ENCODE measurements at places on chromosomes 5 and 9. TPM values are rescaled to one million over a fixed set of nuclear protein-coding genes. Genes with fewer than 3 reads are reported as not detected.

The DDX4 gene
- total RNA-seq, result not detected

The RXRA gene
- 11.4 TPM for total RNA-seq

The ANKRD34B gene
- total RNA-seq, result not detected

The WDR38 gene
- not detected for total RNA-seq

The RACK1 gene
- total RNA-seq, result 2,594 TPM

The DOCK2 gene
- total RNA-seq, result 149 TPM

The HRH2 gene
- 41.2 TPM for total RNA-seq

The NHP2 gene
- 349 TPM for total RNA-seq

The MEGF9 gene
- total RNA-seq, result 3.9 TPM

DNA sequence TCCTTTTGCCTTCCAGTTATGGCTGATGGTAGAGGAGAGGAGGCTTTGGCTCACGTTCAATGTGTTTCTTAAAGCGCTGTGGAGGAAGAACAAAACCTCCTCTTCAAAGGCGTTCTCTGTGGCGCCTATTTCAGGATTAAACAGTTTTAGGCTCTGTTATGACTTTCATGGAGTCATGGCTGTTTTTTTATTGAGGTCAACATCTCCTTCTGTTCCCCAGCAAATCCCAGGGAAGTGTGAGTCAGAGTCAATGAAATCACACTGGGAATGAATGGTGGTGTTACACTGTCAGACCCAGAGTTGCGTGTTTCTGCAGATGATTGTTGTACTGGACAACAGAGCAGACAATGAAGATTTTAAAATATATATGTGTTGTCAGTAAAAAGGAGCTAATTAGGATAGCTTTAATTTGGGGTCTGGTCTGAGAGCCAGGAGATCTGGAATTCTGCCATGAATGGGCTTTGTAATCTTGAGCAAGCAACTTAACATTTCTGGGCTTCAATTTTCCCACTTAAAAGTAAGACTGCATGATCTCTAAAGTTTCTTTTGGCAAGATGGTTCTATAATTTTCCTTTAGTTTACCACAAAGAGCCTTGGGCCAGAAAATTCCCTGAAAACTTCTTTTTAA, 240.7 kb downstream of the CSNK1G3 start:
- no peaks in the 10 kb centered on the region for H3K36me3 ChIP-seq
- no peak for DNase-seq
- no peaks in the 10 kb centered on the region for H3K27me3 ChIP-seq
- H3K27ac ChIP-seq, result no peak overlapping the region
- no peak overlapping the region for H3K4me3 ChIP-seq

GRCh38 chr9:7243838-7244237, 486.1 kb downstream of the KDM4C start:
- H3K4me1 ChIP-seq, result peaks cover 2% of the 10 kb centered on the region
- peaks cover 5% of the 10 kb centered on the region for H3K27me3 ChIP-seq
- H3K4me3 ChIP-seq, result no peak overlapping the region
- H3K27ac ChIP-seq, result no peak overlapping the region

DNA sequence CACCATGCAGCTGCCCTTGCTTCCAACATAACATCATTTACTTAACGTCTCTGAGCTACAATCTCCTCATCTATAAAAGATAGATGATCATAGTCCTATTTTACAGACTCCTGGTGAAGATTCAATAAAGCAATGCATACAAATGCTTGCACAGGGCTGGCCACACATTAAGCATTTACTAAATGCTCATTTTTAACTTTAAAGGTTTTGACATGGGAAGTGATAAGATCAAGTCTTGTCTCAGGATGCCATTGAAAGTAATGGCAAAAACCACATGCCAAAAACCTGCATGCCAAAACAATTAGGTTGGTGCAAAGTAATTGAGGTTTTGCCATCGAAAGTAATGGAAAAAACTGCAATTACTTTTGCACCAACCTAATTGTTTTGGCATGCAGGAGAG, 181.2 kb upstream of the ADRA1B start:
- H3K4me1 ChIP-seq, result peaks cover 4% of the 10 kb centered on the region
- H3K27ac ChIP-seq, result no peak overlapping the region
- no peak overlapping the region for H3K4me3 ChIP-seq
- no peak for DNase-seq

GRCh38 chr5:138495351-138495750, 30.1 kb downstream of the EGR1 start:
- no peak for DNase-seq
- H3K27me3 ChIP-seq, result peaks cover 13% of the 10 kb centered on the region
- no peak overlapping the region for H3K27ac ChIP-seq
- peaks cover 17% of the 10 kb centered on the region for H3K4me1 ChIP-seq
- no peak overlapping the region for H3K4me3 ChIP-seq
- no peaks in the 10 kb centered on the region for H3K36me3 ChIP-seq

DNA sequence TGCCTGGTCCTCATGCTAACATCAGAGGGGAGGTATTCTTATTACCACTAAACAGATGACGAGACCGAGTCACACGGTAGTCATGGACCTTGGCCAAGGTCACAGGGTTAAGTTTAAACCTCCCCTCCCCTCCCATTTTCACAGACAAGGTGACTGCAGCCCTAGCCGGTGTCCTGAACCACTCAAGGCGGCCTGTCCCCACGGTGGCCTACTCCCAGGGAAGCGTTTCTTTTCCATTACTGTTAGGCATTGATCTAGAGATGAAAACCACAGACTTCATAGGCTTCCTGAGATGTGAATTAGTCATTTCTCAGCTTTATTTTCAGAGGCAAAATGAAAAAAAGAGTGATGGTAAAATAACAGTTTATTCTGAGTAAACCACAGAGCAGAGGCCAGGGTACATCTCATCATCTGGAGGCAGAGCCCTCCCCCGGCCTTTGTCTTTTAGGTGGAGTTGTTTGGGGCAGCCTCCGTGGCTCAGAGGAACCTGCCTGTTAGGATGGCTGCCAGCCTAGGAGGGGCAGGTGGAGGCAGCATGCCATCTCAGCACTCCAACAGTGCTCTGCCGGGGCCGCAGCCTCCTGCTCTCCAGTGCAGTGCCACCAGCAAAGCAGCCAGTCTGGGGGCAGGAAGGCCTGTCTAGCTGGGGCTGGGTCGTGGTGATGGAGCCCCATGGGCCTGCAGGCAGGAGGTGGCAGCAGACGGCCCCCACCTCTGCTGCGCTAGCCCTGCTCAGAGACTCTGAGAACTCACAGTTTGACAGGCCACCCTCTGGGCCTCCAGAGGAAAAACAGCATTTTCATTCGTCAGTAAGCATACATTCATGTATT, 71.2 kb downstream of the RAPGEF1 start:
- H3K27ac ChIP-seq, result peak overlapping the region; percentile 95
- peaks cover 19% of the 10 kb centered on the region for H3K36me3 ChIP-seq
- peaks cover 71% of the 10 kb centered on the region for H3K4me1 ChIP-seq
- peak overlapping the region; percentile 38 for H3K4me3 ChIP-seq
- no peaks in the 10 kb centered on the region for H3K27me3 ChIP-seq
- DNase-seq, result peak; percentile 74

DNA sequence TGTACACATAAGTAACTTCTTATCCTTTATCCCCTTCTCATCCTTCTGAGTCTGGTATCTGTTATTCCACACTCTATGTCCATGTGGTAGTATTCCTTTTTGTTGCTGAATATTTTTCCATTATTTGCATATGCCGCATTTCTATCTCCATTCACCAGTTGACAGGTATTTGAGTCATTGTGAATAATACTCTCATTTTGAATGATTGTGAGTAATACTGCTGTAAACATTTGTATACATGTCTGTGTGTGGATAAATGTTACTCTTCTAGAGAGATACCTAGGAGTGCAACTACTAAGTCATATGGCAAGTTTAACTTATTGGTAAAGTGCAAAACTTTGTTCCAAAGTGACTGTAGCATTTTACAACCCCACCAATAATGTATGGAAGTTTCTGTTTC, 15.6 kb downstream of the RIC1 start:
- H3K27me3 ChIP-seq, result no peaks in the 10 kb centered on the region
- H3K27ac ChIP-seq, result no peak overlapping the region
- DNase-seq, result no peak
- no peak overlapping the region for H3K4me3 ChIP-seq
- H3K4me1 ChIP-seq, result peaks cover 21% of the 10 kb centered on the region
- peaks cover 62% of the 10 kb centered on the region for H3K36me3 ChIP-seq

DNA sequence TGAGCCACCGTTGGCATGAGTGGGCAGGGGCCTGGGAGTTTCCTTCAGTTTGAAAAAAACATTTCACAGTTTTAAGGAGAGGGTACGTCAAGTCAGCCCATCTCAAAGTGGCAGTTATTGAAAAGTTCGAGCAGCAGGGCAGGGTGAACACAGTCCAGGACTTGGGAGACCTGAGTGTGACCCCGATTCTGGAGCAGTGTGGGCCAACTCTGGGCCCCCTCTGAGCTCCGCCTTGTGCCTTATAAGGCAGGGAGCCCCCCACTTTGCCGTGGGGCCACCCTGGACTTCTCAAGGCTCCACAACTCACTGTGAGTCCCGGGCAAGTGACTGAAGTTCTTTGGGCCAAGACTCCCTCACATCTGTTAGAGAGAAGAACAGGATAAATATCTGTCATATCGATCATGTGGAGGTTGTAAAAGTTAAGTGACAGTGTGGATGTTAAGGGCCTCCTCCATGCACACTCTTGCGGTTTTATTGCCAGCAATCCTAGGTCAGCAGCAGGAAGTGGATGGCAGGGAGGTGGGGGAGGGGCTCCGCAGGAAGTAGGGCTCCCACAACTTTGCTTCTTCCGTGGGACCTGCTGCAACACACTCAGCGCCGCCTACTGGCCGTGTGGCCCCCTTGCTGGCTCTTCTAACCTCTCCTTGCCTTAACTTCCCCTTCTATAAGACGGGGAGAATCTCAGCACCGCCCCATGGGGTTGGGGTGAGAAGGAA, 38.4 kb downstream of the HRH2 start:
- no peaks in the 10 kb centered on the region for H3K27me3 ChIP-seq
- H3K27ac ChIP-seq, result peak overlapping the region; percentile 89
- H3K4me1 ChIP-seq, result peaks cover 36% of the 10 kb centered on the region
- peak; percentile 76 for DNase-seq
- H3K4me3 ChIP-seq, result peak overlapping the region; percentile 63
- peaks cover 37% of the 10 kb centered on the region for H3K36me3 ChIP-seq

- H3K27ac ChIP-seq, result no peak overlapping the region
- H3K27me3 ChIP-seq, result no peaks in the 10 kb centered on the region
- H3K36me3 ChIP-seq, result no peaks in the 10 kb centered on the region
- H3K4me3 ChIP-seq, result no peak overlapping the region
- H3K4me1 ChIP-seq, result no peaks in the 10 kb centered on the region
Observed at GRCh38 chr9:13557746-13558145, 278.3 kb upstream of the MPDZ start.

DNA sequence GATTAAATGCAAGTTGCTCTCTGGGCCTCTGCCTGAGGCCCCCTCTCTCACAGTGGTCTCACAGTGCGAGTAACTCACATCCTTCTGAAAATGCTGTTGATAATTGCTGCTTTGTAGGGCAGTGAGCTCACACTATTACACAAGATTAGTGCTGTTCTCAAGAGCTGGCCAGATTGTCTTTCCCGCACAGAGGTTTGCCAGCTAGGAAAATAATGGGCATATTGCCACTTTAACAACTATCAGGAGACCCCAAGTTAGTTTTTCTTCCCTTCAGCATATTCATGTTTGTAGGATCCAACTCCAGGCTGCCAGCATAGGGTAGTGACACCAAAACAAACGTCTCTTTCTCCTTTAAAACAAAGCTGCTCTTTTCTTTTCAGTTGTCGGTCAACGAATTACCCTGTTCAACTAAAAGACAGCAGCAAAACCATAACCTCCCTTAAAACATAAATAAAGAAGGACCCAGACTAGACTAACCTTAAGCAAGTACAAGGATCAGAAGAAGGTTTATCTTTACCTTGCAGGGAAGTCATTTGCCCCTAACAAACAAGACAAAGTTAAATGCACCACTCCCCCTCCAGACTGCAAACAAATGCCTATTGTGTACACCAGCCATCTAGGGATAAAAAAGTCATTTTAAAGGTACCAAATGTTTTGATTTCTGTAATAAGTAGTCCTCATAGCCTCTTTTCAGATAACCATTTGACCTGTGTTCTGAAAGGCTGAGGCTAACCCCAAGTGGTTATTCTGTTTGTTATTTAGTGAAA, 91.4 kb downstream of the VCAN start:
- DNase-seq, result no peak
- no peaks in the 10 kb centered on the region for H3K36me3 ChIP-seq
- no peaks in the 10 kb centered on the region for H3K4me1 ChIP-seq
- no peak overlapping the region for H3K27ac ChIP-seq
- no peak overlapping the region for H3K4me3 ChIP-seq

DNA sequence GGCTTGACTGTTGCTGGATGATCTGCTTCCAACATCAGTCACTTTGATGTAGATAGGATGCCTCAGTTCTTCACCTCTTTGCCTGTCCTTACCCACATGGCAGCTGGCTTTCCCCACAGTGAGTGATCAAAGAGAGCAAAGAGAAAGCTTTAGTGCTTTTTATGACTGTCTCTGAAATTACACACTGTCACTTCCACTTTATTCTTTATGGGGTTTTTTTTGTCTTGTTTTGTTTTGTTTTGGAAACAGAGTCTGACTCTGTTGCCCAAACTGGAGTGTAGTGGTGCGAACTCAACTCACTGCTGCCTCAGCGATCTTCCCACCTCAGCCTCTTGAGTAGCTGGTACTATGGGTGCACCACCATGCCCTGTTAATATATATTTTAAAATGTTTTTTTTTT, 32.4 kb upstream of the C5orf24 start:
- no peaks in the 10 kb centered on the region for H3K27me3 ChIP-seq
- peaks cover 7% of the 10 kb centered on the region for H3K4me1 ChIP-seq
- H3K4me3 ChIP-seq, result no peak overlapping the region
- H3K36me3 ChIP-seq, result peaks cover 14% of the 10 kb centered on the region
- peak; percentile 17 for DNase-seq
- H3K27ac ChIP-seq, result peak overlapping the region; percentile 59

- no peak overlapping the region for H3K4me3 ChIP-seq
- H3K27me3 ChIP-seq, result no peaks in the 10 kb centered on the region
- no peaks in the 10 kb centered on the region for H3K36me3 ChIP-seq
Observed at GRCh38 chr5:152560512-152561137, 155.5 kb upstream of the NMUR2 start.

GRCh38 chr9:13646500-13647021, 367.1 kb upstream of the MPDZ start:
- no peaks in the 10 kb centered on the region for H3K27me3 ChIP-seq
- H3K4me3 ChIP-seq, result no peak overlapping the region
- no peak for DNase-seq
- H3K27ac ChIP-seq, result no peak overlapping the region

- no peak overlapping the region for H3K4me3 ChIP-seq
- H3K36me3 ChIP-seq, result no peaks in the 10 kb centered on the region
- H3K27me3 ChIP-seq, result no peaks in the 10 kb centered on the region
- H3K27ac ChIP-seq, result no peak overlapping the region
Observed at GRCh38 chr5:136720674-136721073, 355.3 kb upstream of the TRPC7 start.

DNA sequence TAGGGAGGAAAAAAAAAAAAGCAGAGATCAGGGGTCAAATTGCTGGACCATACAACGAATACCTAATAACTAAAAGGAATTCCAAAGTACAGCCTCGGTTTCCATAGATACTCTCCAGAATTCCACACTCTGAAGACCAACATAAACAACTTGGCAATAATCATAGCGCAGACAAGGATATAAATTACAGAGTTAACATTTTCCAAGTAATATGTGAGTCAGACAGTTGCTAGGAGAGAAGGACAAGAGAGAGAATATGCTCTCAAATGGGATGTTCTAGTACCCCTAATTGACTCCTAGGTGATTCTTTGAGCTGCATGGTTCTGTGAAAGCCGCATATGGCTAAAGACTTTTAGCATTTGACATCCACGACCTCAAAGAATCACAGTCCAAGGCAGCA, 165.2 kb downstream of the FRMD3 start:
- H3K27ac ChIP-seq, result no peak overlapping the region
- H3K27me3 ChIP-seq, result no peaks in the 10 kb centered on the region

- no peak for DNase-seq
- H3K27me3 ChIP-seq, result no peaks in the 10 kb centered on the region
- H3K36me3 ChIP-seq, result peaks cover 23% of the 10 kb centered on the region
- H3K4me1 ChIP-seq, result peaks cover 4% of the 10 kb centered on the region
- no peak overlapping the region for H3K27ac ChIP-seq
Observed at GRCh38 chr9:111696796-111697195, 35.4 kb downstream of the GNG10 start.

All from activated naive CD8-positive, alpha-beta T cell treated with anti-CD3 and anti-CD28 coated beads for 36 hours (primary cell).